Activated T-cell treated with anti-CD3 and anti-CD28 coated beads for 1 hour (primary cell): ENCODE measurements at places on chromosomes 2 and 18.

GRCh38 chr18:54127759-54128378 is 96.6 kb downstream of the MBD2 start:
- no peak for DNase-seq

DNA sequence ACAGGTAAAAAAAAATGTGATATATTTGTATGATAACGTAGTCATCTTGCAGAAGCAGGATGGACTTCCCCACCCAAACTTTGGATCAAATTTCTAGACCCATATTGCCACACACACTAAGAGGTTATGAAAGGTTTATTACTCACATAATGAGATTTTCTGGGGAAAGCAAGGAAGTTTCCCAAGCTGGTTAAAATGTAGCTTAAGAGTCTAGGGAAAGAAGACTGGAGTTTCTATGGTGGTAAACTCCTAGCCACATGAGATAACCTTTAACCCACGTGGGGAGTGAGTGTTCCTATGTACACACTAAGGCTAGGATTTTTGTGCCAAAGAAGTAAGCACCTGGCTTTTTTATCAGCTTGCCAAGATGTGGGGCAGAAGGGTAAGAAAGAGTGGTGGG is 335.7 kb upstream of the UBE2E3 start:
- no peak for DNase-seq

DNA sequence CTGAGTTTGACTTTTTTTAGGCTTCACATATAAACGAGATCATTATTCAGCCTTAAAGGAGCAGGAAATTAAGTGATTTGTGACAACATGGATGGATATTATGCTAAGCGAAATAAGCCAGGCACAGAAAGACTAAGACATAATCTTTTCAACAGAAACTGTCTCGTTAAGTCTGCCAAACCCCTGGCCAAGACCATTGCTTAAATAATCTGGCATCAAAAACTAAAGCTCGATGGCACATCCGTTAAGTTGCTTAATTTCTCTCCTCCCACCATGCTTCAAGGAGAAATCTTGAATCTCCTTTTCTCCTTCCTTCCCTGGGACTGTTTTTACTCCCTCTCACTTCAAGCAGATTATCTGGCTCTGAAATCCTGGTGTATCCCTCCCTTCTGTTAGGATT is 140.3 kb downstream of the GALNT14 start:
- DNase-seq, result no peak

- no peak for DNase-seq
These were observed 13.8 kb downstream of the CYP26B1 start for GRCh38 chr2:72133721-72134407.

DNA sequence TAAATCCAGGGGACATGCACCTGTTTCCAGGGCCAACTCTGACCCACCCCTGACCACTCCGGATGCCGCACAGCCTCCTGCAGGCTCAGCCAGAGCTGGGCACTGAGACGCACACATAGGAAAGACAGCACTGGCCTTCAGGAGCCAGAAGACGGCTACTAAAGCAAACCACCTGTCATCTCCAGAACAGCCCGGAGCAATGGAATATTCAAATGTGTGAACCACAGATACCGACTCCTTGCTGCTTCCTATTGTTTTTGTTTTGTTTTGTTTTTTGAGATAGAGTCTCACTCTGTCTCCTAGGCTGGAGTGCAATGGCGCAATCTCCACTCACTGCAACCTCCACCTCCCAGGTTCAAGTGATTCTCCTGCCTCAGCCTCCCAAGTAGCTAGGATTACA is 94.0 kb downstream of the LAMA1 start:
- DNase-seq, result no peak
